Lower lobe of right lung (tissue), 2 donors: ENCODE measurements at places on chromosomes 3 and 15. TPM values are rescaled to one million over a fixed set of nuclear protein-coding genes. Genes with fewer than 3 reads are reported as not detected.
A peak's percentile ranks its signal among the peaks of the same experiment; 100 is the strongest.

- no peak for DNase-seq
Observed at GRCh38 chr3:179958759-179959158, 78.0 kb downstream of the PEX5L start.

DNA sequence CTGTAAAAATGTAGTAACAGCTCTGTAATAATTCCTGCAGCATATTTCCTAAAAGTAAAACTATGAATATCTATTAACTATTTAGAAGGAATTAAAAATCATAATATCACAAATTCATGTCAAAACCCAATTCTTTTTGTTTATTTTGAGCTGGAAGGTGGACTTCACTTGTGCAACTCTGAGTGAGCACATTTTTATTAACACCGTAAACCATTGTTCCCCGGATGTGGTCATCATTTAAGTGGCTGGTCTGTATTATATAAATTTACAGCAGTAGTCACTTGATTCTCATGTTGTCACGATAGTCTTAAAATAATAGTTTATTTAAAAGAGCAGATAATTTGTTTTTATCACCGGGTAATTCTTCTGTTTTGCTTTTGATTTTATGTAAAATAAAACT, 43.0 kb upstream of the UTS2B start:
- DNase-seq, result no peak

DNA sequence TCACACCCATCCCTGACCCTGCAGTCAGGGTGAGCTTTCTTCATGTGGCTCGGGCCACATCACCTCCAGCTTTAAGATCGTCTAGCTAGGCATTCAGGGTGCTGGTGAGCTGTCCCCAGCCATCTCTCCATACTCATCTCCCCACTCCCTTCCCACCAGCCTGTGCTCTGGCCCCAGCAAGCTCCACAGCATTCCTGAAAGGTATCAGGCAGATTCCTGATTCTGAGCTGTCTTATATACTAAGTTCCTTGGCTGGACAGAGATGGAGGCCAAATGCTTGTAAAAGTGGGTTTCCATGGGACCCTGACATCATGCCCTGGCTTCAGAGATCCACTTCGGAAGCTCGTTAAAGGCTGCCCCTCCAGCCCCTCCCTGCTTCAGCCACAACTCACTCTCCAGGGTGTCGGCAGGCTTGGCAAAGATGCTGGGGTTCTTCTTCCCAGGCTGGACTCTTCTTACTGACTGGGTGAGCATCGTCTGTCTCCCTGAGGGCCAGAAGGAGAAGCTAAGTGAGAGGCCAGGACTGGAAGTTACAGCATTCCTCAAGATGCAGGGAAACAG, 3.9 kb downstream of the CILP start:
- no peak for DNase-seq

- no peak for DNase-seq
Observed at GRCh38 chr3:163657088-163657487, 1421.2 kb downstream of the SI start.

GRCh38 chr15:65945616-65946015, 76.3 kb downstream of the RAB11A start:
- DNase-seq, result no peak

DNA sequence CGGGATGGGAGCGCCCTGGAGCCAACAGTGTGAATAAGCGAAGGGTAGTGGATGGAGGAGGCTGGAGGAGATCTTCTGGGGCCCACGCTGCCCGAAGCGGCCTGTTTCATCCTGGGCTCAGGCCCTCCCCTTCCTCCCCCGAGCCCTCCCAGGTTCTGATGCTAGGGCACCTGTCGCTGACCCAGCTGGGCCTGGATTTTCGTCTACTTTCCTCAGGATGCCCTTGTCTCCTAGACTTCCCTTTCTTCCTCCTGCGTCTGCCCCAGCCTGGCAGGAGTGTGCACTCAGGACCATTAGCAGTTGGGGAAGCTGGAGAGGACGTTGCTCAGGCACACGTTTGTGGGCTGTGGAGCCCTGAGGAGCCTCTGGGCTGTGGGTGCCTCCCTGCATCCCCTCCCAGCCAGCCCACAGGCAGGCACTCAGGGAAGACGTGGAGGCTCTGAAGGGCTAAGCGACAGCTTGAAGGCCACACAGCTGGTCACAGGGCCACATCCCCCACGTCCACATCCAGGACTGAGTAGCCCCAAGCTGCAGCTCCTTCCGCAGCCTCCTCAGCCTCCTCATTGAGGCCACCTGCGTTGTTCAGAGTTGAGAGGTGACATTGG, 23.9 kb upstream of the PIGZ start:
- no peak for DNase-seq

DNA sequence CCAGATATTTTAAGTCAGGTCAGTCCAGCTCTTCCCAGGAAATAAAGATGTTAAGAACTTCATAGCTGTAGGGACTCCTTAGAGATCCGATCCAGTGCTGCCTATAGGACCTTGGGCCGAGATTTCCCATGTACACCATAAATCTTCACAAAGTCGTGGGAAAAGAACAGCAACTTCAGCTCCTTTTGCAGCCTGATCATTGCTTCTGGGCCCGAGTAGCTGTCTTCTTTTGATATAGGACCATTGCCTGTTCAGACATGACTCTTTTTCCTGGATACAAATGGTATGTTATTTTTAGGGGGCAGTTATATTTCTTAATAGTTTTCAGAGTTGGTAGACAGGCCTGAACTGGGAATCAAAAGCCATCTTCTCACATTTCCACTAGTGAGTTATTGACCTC, 20.5 kb downstream of the IL1RAP start:
- DNase-seq, result no peak

DNA sequence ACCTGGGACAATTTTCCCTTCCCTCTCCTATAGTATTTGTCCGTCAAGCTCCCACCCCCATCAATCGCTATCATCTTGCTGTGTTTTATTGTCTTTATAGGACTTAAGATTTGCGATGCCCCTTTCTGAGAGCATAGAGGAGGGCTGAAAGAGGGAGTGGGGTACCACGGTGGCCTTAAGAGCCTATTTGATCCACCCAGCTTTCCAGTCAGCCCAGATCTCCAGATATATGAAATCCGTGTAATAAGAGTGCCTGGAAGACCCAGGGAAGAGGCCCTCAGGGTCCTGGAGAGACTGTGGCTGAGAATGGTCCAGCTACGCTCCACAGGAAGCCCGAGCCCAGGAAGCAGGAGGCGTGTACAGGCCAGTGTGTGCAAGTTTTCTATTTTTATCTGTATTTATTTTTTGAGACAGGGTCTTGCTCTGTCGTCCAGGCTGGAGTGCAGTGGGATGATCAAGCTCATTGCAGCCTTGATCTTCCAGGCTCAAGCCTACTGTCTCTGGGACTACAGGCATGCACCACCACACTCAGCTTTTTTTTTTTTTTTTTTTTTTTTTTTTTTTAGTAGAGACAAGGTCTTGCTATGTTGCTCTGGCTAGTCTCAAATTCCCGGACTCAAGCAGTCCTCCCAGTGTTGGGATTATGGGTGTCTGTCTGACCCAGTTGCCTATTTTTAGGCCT, 964 bp upstream of the NCKIPSD start:
- DNase-seq, result no peak

- no peak for DNase-seq
Observed at GRCh38 chr3:113055961-113056360, 65.2 kb downstream of the GTPBP8 start.

DNA sequence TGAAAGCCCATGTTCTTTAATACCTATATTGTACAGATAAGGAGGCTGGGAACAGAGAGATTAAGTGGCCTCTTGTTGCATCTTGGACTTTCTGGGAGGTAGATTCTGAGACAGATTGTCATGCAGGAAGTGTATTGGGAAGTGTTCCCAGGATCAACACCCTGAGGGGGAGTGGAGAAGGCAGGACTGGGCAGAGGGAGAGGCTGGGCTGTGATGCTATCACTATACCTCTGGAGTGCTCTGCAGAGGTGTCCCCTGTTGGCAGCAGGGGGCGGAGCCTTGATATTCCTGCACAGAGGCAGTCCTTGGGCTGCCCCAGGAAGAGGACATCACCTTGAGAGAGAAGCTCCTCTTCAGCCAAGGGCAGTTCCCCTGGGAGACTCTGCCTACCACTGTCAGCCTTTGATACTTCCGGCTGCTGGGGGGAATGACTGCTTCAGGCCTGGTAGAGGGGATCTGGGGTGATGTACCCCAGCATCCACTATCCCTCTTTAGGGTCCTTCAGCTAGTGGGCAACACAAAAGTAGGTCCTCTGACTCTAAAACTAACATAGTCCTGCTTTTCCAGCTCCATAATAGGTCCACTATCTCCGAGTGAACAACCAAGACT, 97.4 kb upstream of the RNU6-1 start:
- DNase-seq, result no peak

DNA sequence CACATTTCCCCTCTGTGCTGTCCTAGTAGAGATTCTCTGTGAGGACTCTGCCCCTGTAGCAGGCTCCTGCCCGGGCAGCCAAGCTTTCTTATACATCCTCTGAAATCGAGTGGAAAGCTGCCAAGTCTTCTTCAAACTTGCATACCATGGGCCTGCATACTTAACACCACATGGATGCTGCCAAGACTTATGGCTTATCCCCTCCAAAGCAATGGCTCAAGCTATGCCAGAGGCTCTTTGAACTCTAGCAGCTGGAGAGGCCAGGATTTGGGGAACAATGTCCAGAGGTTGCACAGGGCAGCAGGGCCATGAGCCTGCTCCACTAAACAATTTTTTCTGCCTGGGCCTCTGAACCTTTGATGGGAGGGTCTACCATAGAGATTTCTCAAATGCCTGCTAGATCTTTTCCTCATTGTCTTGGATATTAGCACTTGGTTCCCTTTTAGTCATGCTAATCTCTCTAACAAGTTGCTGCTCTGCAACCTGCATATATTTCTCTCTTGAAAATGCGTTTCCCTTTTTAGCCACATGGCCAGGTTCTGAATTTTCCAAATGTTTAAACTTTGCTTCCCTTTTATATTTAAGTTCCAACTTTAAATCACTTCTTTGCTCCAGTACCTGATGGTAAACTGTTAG, 6.1 kb upstream of the PLSCR4 start:
- DNase-seq, result no peak

- no peak for DNase-seq
Observed at GRCh38 chr3:86774082-86774691, 216.8 kb downstream of the VGLL3 start.

GRCh38 chr15:41630616-41631217, 29.5 kb upstream of the MGA start:
- no peak for DNase-seq

- no peak for DNase-seq
Observed at GRCh38 chr15:29225534-29226234, 43.9 kb downstream of the NSMCE3 start.

GRCh38 chr3:86793786-86794185, 197.2 kb downstream of the VGLL3 start:
- DNase-seq, result no peak

GRCh38 chr3:50675179-50676030, 678 bp downstream of the DOCK3 start:
- peak; percentile 59 for DNase-seq

DNA sequence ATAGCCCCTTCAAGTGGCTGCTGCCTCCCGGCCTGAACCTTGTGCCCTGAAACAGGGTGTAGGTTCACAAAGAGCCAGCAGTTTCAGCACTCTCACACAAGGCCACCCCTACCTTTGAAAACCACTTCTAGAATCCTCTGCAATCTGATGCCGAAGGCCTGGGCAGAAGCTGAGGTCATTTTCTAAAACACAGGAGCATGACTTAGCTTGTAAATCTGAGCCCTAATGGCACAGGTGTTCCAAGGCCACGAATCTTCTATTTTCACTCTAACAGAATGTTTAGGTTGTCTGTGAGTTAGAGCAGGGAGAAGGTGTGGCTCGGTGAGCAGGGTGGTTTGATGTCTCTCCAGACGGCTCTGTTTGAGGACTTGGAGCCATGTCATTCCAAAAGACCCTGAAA, 62.3 kb downstream of the SYNM start:
- DNase-seq, result no peak

DNA sequence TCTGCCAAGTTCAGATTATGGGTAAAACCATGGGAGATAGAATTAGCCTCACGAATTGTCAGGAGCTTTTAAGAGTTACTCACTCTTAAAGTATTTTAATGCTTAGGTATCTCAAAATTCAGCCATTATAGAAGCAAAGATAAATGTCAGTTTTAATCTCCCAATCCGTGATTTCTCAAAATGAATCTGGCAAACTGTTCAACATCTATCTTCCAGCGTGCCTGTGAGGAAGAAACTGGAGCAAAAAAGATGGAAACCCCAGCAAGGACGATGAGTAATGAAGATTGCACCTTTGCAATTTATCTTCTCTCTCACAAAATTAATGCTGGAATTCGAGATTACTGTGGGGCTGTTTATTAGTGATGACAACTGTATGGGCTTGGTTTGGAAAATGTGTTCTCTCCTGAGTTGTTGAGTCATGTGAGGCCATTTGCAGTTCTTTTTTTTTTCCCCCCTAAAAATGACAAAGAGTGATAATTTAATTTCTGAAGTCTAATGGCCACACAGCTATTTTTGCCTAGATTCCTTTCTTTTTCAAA, 70.5 kb downstream of the PYDC2 start:
- DNase-seq, result no peak

DNA sequence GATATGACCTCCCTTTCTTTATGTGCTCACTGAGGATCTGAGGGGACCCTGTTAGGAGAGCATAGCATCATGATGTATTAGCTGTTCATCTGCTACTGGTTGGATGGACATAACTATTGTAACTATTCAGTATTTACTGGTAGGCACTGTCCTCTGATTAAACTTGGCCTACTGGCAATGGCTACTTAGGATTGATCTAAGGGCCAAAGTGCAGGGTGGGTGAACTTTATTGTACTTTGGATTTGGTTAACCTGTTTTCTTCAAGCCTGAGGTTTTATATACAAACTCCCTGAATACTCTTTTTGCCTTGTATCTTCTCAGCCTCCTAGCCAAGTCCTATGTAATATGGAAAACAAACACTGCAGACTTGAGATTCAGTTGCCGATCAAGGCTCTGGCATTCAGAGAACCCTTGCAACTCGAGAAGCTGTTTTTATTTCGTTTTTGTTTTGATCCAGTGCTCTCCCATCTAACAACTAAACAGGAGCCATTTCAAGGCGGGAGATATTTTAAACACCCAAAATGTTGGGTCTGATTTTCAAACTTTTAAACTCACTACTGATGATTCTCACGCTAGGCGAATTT, 14.9 kb downstream of the GREM1 start:
- no peak for DNase-seq

DNA sequence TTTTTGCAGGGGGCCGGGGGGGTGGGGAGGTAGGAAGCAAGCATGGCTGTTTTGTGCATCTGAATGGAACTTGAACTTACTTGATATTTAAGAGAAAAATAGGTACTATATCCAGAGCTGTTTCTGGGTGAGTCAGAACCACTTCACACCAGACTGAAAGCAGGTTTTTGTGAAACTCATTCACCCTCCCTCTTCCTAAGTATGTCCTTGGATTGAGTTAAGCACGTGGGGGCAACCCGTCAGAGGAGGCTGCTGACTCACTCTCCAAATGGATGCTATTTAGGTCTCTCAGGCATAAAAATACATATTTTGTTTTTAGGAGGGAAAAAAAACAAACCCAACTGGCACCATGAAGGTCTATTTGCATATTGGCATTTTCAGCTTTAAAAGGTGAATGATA, 270.3 kb downstream of the RYR3 start:
- DNase-seq, result no peak

The SLC9C1 gene
- total RNA-seq, result not detected

The SAMMSON gene
- not detected for total RNA-seq

The ISG20 gene
- total RNA-seq, result 32.0 TPM

The FOXB1 gene
- not detected for total RNA-seq

The HTR3E gene
- not detected for total RNA-seq

The SMCO1 gene
- total RNA-seq, result not detected

The GOLGA8G gene
- total RNA-seq, result not detected
